Activated T-helper 1 cell treated with anti-CD3 and anti-CD28 coated beads, Interleukin-2, amount 50 U/mL, for 16 hours (primary cell): ENCODE measurements at places on chromosomes 2 and 18.

GRCh38 chr2:189348369-189348768 lies 92.9 kb upstream of the WDR75 start:
- DNase-seq, result no peak

GRCh38 chr2:126663184-126663963 lies 7.4 kb downstream of the GYPC start:
- DNase-seq, result no peak

GRCh38 chr2:126809340-126809739 lies 89.3 kb upstream of the TEX51 start:
- no peak for DNase-seq

DNA sequence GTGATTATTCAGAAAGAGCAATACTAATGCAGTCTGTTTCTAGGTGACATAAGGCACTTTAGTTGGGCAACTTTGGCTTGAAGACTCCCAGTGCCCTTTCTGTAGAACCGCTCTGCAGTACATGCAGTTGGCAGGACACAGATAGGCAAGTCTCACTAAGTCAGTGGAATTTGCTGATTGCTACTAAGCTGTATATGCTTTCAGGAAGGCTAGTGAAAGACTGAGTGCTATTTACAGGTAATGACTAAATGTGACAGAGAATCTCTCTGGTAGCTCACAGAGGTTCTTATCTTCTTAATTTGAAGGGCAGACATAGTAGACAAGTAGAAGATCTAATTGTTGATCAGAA lies 243.0 kb downstream of the WDPCP start:
- DNase-seq, result no peak

- DNase-seq, result no peak
Observed at GRCh38 chr18:35389095-35389618, 12.0 kb upstream of the ZNF396 start.

- DNase-seq, result no peak
Observed at GRCh38 chr2:38598200-38598990, 4.3 kb downstream of the HNRNPLL start.

- no peak for DNase-seq
Observed at GRCh38 chr2:85534099-85534498, 4.9 kb upstream of the MAT2A start.

DNA sequence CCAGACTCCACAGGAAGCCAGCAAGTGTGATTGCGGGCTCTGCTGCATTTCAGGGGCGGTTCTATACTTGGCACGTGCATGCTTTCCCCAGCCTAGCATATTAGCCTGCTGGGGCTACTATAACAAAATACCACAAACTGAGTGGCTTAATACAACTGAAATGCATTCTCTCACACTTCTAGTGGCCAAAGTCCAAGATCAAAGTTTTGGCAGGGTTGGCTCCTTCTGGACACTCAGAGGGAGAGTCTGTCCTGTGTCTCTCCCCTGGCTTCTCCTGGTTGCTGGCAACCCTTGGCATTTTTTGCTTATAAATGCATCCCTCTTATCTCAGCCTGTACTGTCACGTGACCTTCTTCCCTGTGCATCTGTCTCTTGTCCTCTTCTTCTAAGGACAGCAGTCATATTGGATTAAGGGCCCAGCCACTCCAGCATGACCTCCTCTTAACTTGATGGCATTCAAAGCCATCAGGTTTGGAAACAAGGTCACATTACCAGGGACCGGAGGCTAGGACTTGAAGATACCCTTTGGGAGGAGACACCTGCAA lies 138.7 kb downstream of the RNF152 start:
- no peak for DNase-seq

GRCh38 chr2:66490588-66491001 lies 55.7 kb downstream of the MEIS1 start:
- no peak for DNase-seq

DNA sequence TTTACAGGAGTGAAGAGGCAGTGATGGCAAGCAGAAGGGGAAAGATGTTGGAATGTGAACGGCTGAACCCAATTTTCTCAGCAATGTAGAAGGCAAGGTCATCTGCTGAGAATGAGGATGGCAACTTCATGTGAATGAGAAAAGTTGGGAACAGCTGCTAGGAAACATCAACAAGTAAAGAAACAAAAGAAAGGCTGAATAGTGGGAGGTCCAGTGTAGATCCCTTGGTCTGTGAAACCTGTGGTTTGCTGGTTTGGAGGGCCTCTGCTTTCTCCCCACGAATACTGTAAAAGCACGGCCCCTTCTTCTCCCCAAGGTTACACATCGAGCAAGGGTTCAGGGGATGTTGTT lies 27.4 kb downstream of the MARCHF4 start:
- no peak for DNase-seq

DNA sequence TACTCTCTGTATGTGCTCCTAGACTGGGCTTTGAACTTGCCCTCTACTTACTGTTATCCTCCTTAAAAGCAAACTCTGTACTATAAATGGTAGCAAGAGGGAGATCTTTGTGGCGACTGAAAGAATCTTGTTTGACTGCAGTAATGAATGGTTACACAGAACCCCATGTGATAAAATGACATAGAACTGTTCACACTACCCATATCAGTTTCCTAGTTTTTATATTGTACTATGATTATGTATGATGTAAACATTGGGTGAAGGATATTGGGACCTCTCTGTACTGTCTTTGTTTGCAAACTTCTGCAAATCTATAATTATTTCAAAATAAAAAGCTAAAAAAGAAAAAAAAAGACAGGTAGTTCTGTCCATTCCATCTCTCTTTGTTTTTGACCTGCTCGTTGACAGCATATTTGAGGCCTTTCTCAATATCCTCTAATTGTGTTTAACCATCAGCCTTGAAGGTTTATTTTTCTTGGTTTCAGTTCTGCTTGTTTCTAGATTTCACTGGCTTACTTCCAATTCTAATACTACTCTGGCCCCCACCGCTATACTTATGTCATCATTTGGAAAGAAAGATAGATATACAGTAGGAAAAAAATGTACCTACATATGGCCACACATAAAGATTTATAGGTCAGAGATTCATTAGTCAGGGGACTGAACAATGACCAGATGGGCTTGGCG lies 79.2 kb upstream of the MYO3B start:
- no peak for DNase-seq

GRCh38 chr18:10241579-10241978 lies 212.9 kb upstream of the APCDD1 start:
- DNase-seq, result no peak

DNA sequence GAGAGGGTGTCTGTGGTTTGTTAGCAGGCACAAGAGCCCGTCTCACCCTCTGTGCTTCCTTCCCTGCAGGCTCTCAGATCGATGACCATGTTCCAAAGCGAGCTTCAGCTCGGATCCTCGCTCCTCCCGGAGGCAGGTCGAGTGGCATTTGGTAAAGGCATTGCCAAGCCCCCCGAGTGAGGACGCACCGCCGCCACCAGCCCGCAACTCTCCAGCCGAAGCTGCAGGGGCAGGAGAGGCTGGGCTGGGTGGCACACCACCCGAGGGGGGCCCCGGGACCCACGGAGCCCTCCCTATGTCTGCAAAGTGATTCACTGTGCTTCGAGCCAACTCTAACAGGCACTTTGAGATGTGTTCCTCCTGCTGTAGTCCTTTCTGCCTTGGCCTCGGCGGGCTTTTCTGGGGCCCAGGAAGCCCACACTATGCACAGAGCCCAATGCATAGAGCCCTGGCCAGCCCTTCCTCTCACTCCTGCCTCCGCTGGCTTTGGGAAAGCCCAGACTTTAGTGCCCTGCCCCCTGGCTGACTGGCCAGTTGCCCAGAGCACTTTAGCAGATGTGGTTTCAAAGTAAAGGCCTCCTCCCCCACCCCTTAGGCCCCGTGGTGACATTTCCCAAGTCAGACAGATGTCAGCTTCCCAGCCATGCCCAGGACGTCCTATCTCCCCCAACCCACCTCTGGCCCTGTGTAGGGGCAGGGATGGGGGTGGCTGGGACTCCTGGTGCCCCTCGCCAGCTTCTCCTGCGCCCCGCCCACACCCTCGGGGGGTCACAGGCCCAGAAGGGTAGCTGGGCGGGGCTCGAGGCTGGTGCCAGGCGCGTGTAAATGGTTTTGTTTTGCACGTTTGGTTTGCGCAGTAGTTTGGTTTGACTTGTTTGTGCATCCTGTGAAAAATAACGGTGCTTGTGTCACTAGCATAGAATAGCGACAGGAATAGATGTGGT lies 23.3 kb upstream of the MAPRE3 start:
- DNase-seq, result no peak

GRCh38 chr2:183521911-183522310 lies 397.7 kb downstream of the NUP35 start:
- DNase-seq, result no peak

- DNase-seq, result no peak
Observed at GRCh38 chr2:164711766-164712138, 90.5 kb upstream of the GRB14 start.

- no peak for DNase-seq
Observed at GRCh38 chr2:127365211-127365643, 22.5 kb downstream of the MAP3K2 start.

GRCh38 chr2:84904717-84905174 lies 710 bp upstream of the TMSB10 start:
- DNase-seq, result no peak

- DNase-seq, result no peak
Observed at GRCh38 chr18:70154591-70155194, 50.8 kb downstream of the RTTN start.
